ENCODE measurements at places on chromosomes 3 and 15. TPM values are rescaled to one million over a fixed set of nuclear protein-coding genes. Genes with fewer than 3 reads are reported as not detected.

The MYZAP gene
- total RNA-seq, result 19.8 TPM

The CDHR4 gene
- not detected for total RNA-seq

The ABCC5 gene
- total RNA-seq, result 35.8 TPM

The GOLGA6A gene
- total RNA-seq, result 0.08 TPM

The IMPG2 gene
- total RNA-seq, result 0.08 TPM

- ATAC-seq, result no peak
These were observed 128.2 kb downstream of the SCAPER start for GRCh38 chr15:76776969-76777368.

- no peak for ATAC-seq
These were observed 339.1 kb upstream of the POU1F1 start for GRCh38 chr3:87615506-87615905.

GRCh38 chr3:174951498-174952005 lies 92.4 kb downstream of the NAALADL2 start:
- no peak for ATAC-seq

GRCh38 chr15:98776607-98777281 lies 128.4 kb downstream of the IGF1R start:
- no peak for ATAC-seq

- ATAC-seq, result no peak
These were observed 3.1 kb downstream of the DMXL2 start for GRCh38 chr15:51619331-51620035.

DNA sequence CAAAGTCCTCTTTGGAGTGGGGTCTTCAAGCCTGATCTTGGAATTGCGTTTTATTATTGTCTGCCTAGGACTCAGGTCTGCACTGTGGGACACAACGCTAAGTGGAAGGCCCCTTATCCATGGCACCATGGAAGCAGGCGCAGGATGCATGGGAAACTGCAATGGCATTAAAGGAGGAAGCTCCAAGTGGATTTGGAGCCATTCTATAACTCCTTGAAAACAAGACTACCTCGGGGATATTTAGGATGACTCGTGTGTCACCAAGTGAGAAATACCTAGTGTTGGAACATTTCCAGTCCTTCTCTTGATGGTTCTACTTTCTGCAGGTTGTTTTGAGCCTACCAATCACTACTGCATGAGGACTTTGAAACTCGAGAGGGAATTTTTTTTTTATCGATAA lies 126.6 kb upstream of the ZBED2 start:
- no peak for ATAC-seq

- no peak for ATAC-seq
These were observed 50.5 kb upstream of the IQSEC1 start for GRCh38 chr3:13123765-13124164.

DNA sequence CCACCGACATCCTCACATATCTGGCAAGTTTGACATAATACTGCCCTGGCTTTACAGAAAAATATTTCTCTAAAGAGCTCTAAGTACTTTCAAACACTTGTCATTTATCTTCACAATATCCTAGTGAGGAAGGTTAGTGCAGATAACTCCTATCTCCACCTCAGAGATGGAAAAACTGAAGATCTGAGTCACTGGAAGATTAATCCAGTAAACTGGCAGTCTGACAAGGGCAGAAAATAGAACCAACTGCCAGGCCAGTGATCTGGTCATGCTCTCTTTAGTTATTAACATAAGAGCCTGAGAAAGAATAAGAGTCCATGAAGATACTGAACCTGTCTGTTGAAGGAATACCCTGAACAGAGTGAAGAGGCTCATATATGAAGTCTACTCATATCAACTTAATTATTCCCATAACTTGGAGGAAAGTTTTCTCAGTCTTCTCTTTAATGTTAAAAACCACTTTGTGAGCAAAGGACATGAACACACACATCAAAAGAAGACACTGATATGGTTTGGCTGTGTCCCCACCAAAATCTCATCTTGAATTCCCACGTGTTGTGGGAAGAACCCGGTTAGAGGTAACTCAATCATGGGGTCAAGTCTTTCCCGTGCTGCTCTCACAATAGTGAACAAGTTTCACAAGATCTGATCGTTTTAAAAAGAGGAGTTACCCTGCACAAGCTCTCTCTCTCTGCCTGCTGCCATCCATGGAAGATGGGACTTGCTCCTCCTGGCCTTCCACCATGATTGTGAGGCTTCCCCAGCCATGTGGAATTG lies 61.4 kb downstream of the GOLIM4 start:
- ATAC-seq, result no peak

GRCh38 chr3:167976516-167977361 lies 119.0 kb downstream of the GOLIM4 start:
- no peak for ATAC-seq

- no peak for ATAC-seq
These were observed 393.8 kb downstream of the SHQ1 start for GRCh38 chr3:72454441-72454840.

- ATAC-seq, result no peak
These were observed 12.1 kb upstream of the CPB1 start for GRCh38 chr3:148815316-148816110.

DNA sequence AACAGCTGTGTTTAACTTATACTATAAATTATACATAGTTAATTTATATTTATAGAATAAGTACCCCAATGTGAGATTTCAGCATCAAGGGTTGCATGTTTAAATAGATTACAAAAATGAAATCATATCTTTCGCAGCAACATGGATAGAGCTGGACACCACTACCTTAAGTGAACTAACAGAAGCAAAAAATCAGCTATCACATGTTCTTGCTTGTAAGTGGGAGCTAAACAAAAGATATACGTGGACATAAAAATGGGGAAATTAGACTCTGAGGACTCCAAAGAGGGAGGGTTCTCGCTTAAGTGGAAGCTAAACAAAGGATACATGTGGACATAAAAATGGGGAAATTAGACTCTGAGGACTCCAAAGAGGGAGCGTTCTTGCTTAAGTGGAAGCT lies 626.5 kb upstream of the DPPA4 start:
- no peak for ATAC-seq

GRCh38 chr3:27022096-27022761 lies 347.0 kb downstream of the NEK10 start:
- no peak for ATAC-seq

- no peak for ATAC-seq
These were observed 91.5 kb downstream of the ITPR1 start for GRCh38 chr3:4584456-4585249.

GRCh38 chr3:64489361-64490044 lies 198.3 kb downstream of the ADAMTS9 start:
- peak; percentile 75 for ATAC-seq

- no peak for ATAC-seq
These were observed 183.2 kb upstream of the IL12A start for GRCh38 chr3:159805411-159805772.

DNA sequence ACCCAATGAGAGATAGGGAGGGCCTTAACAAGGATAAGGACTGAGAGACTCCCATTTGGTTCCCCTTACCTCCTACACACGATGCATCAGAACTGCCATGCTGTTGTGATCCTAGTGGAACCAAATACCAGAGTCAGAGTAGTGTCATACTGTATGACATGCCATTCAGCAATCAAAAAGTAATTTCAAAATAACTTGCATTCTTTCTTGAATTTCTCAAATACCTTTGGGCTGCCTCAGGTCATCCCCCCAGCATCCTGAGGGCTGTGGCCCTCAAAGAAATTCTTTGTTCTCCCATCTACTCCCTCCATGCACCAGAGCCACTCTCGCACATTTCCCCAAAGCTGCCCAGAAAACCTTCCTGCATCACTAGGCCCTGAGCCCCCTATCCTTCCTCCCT lies 68.9 kb upstream of the PPP2R3A start:
- ATAC-seq, result no peak

GRCh38 chr15:68471541-68471940 lies 39.6 kb upstream of the ITGA11 start:
- ATAC-seq, result no peak

GRCh38 chr3:101988596-101988995 lies 139.3 kb downstream of the NFKBIZ start:
- no peak for ATAC-seq

DNA sequence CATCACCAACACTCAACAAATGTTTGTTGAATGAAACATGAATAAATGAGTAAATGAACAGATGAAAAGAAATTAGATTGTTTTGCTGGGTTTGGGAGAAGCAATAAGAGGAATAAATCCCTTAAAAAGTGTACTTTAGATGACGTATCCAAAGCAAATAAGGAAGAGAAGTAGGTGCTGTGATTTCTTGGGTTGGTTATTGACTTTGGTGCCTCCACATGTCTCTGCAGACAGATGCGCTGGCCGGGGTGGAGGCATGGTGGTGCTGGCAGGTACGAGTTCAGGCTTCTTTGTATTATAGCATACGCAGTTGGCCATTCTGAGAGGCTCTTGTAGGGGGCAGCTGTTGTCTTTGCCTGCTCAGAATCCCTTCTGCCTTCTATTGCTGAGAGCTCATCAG lies 178.9 kb downstream of the POLR2M start:
- no peak for ATAC-seq

DNA sequence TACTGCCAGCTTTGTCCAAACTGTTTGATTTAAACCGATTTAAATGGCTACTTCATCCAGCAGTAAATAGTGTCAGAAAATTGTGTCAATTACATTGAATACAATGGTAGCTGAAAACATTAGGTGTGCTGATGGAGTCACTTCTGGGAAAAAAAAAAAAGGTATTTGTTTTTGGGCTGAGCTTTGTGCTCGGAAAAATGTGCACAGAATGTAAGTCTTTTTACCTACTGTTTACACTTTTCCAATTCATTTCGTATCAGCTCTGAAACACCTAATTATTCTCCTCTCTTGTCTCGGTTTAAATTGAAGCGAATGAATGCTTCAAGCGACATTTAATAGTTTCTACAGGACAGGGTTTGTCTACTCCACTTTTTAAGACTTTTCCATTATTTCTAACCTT lies 1078.4 kb downstream of the ROBO1 start:
- ATAC-seq, result no peak

DNA sequence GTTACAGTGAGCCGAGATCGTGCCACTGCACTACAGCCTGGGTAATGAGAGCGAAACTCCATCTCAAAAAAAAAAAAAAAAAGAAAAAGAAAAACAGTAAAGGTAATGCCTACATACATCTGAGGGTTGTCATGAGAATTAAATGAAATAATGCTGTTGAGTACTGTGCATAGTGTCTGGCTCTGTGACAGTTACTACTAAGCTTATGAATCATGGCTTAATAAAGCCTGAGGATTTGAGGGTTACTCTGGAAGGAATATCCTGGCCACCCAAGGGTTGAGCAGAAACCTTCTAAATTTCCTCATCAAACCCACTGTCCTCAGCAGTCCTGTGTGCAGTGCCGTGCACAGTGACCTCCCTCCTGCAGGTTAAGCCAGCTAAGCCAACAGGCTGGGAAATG lies 26.8 kb upstream of the ELP6 start:
- peak; percentile 80 for ATAC-seq

- ATAC-seq, result peak; percentile 27
These were observed 26.2 kb downstream of the TRAK1 start for GRCh38 chr3:42117175-42118008.

DNA sequence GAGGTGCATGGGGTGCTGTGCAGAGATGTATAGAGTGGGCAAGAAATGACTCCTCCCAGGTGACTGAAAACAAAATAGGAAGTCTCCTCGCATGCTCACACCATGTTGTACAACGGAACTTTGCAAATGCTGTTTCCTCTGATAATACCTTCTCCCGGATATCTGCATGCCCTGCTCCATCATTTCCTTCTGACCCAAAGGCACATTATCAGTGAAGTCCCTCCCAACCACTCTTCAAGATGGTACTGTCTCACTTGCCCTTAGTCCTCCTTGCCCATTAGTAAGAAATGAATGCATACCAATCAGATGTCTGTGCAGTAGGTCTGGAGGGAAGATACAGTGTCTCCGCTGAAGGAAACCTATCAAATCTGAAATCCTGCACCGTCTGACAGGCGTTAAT lies 12.0 kb downstream of the TMED3 start:
- no peak for ATAC-seq

- peak; percentile 95 for ATAC-seq
These were observed 27.6 kb downstream of the ZNF589 start for GRCh38 chr3:48268381-48268935.

DNA sequence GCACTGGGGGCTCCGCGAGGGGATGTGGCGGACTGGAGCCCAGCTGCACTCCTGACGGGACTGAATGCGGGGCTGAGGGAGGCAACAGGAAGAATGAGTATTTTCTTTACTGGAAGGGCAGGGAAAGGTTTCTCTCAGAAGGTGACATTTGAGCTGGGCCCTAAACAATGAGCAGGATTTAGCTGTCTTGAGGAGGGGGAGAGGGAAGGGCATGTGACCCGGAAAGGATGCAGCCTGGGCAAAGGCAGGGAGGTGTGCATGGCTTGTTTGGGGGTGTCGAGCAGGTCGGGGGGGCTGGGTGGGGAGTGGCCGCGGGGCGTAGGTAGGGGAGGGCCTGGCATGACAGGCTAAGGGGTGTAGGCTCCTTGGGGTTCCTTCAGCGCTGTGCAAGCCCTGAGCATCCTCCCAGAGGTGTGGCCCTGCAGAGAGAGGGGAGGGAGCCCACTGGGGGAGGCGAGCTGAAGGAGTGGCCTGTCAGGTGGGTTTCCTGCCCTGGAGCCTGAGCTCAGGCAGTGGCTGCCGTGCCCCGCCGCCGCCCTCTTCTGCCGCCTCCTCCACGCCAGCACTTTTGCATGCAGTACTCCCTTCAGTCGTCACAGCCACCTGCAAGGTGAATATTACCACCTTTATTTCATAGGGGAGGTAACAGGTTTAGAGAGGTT lies 17.2 kb upstream of the ANKDD1A start:
- ATAC-seq, result peak; percentile 58

GRCh38 chr3:187039100-187039722 lies 100.1 kb downstream of the RPL39L start:
- no peak for ATAC-seq

DNA sequence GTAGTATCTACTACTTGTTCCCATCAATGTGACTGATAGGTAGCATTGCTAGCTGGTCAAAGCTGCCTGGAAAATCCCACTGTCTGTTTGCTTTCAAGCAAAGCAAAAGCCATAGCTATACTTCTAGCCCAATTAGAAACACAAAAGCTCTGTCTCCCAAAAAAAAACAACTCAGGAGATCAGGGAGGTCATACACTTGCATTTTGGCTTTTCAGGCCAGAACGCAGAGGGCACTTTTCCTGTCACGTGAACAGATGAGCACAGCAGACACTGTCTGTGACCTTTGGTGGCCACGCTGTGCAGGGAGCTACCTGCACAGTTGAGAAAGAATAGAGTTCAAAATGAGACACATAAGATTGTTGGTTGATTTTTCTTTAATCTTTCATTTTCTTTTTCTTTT lies 441.7 kb upstream of the PDZRN3 start:
- ATAC-seq, result no peak

DNA sequence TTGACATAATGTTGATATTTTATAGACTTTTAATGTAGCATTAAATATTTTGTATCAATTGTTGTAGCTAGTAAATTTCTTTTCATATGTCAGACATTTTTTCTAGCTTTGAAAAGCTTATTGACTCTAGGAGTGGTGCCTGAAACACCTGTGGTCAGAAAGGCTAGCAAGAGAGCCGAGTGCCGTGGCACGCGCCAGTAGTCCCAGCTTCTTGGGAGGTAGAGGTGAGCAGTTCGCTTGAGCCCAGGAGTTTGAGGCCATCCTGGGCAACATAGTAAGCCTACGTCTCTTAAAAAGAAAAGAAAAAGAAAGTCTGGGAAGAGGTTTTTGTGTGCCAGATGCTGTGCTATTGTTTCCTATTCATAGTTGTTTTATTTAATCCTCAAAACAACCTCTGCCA lies 198.2 kb downstream of the FEZF2 start:
- no peak for ATAC-seq

Measured in esophagus mucosa (tissue), 1 donor.